ENCODE measurements at places on chromosomes 6 and 20. TPM values are rescaled to one million over a fixed set of nuclear protein-coding genes. Genes with fewer than 3 reads are reported as not detected.
A peak's percentile ranks its signal among the peaks of the same experiment; 100 is the strongest.

GRCh38 chr6:53151676-53152075 lies 3.0 kb upstream of the GCM1 start:
- no peaks in the 10 kb centered on the region for H3K36me3 ChIP-seq
- H3K27me3 ChIP-seq, result no peaks in the 10 kb centered on the region
- H3K4me1 ChIP-seq, result no peaks in the 10 kb centered on the region
- H3K4me3 ChIP-seq, result no peak overlapping the region

WASF1 gene
- total RNA-seq, result 22.0 TPM

- no peaks in the 10 kb centered on the region for H3K4me1 ChIP-seq
- no peaks in the 10 kb centered on the region for H3K36me3 ChIP-seq
- H3K4me3 ChIP-seq, result no peak overlapping the region
- H3K27me3 ChIP-seq, result no peaks in the 10 kb centered on the region
These were observed 64.6 kb downstream of the PTPRA start for GRCh38 chr20:2937902-2938301.

DNA sequence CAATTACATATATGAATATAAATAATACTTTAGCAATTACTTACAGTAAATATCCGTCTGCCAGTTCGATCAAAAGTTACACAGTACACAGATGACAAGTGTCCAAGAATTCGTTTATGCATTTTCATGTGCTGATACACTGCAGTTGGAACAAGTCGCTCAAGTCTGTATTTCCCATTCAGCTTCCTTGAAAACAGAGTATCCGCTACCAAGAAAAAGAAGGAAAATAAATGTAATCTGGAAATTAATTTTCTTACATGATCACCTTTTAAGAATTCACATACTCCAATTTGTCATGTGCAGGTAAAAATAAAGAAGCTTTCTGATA lies 35.3 kb downstream of the PHIP start:
- H3K36me3 ChIP-seq, result no peaks in the 10 kb centered on the region
- no peak for DNase-seq
- no peak overlapping the region for H3K4me3 ChIP-seq
- no peaks in the 10 kb centered on the region for H3K27me3 ChIP-seq
- H3K27ac ChIP-seq, result no peak overlapping the region

ALDH8A1 gene
- total RNA-seq, result 1.3 TPM

PROCR gene
- total RNA-seq, result 17.5 TPM

- DNase-seq, result no peak
- H3K4me3 ChIP-seq, result no peak overlapping the region
- H3K4me1 ChIP-seq, result no peaks in the 10 kb centered on the region
These were observed 41.2 kb downstream of the SLC35D3 start for GRCh38 chr6:136963259-136963658.

- H3K4me1 ChIP-seq, result no peaks in the 10 kb centered on the region
- H3K4me3 ChIP-seq, result no peak overlapping the region
- peak overlapping the region; percentile 16 for H3K27ac ChIP-seq
- H3K36me3 ChIP-seq, result no peaks in the 10 kb centered on the region
- DNase-seq, result no peak
- no peaks in the 10 kb centered on the region for H3K27me3 ChIP-seq
These were observed 61.1 kb upstream of the SLC22A16 start for GRCh38 chr6:110537208-110538123.

GRCh38 chr6:5135788-5136376 lies 50.7 kb downstream of the PPP1R3G start:
- H3K27me3 ChIP-seq, result no peaks in the 10 kb centered on the region
- H3K36me3 ChIP-seq, result no peaks in the 10 kb centered on the region
- H3K27ac ChIP-seq, result no peak overlapping the region
- no peak overlapping the region for H3K4me3 ChIP-seq
- no peak for DNase-seq

RTF2 gene
- total RNA-seq, result 89.7 TPM

OXT gene
- total RNA-seq, result not detected

GRCh38 chr6:125279961-125280360 lies 21.8 kb downstream of the HDDC2 start:
- no peaks in the 10 kb centered on the region for H3K36me3 ChIP-seq
- H3K4me1 ChIP-seq, result no peaks in the 10 kb centered on the region
- H3K4me3 ChIP-seq, result no peak overlapping the region
- no peak for DNase-seq
- no peaks in the 10 kb centered on the region for H3K27me3 ChIP-seq

GRCh38 chr6:45483501-45483900 lies 105.8 kb upstream of the SUPT3H start:
- H3K27me3 ChIP-seq, result no peaks in the 10 kb centered on the region
- H3K4me3 ChIP-seq, result no peak overlapping the region
- no peak for DNase-seq
- H3K27ac ChIP-seq, result no peak overlapping the region
- no peaks in the 10 kb centered on the region for H3K36me3 ChIP-seq
- H3K4me1 ChIP-seq, result no peaks in the 10 kb centered on the region

GRCh38 chr6:83183082-83183828 lies 9.8 kb downstream of the PGM3 start:
- H3K27ac ChIP-seq, result no peak overlapping the region
- no peak for DNase-seq
- no peaks in the 10 kb centered on the region for H3K27me3 ChIP-seq
- H3K36me3 ChIP-seq, result no peaks in the 10 kb centered on the region

TNNC2 gene
- 3.4 TPM for total RNA-seq

DNA sequence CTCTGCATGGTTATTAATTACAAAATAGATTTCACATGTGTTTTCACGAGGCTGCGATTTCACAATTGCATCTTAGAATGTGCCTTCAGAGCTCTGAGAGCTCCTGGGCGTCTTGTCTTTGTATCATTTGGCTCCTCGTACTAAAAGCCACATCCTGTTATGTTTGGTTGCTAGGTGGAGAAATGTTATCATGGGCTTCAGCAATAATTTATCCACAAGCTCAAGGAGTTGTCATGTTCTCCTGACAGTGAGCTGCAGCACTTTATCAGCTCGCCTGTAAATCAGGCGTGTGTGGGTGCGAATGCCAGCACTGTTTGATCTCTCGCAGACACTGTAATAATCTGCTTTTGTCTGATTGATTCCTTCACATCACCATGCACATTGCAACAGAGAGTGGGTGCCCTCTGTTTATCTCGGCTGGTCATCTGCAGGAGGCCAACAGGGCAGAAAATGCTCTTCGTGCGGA lies 218.6 kb upstream of the ZFP64 start:
- H3K36me3 ChIP-seq, result no peaks in the 10 kb centered on the region
- no peak for DNase-seq
- no peaks in the 10 kb centered on the region for H3K27me3 ChIP-seq
- H3K4me1 ChIP-seq, result no peaks in the 10 kb centered on the region
- H3K27ac ChIP-seq, result no peak overlapping the region

DNA sequence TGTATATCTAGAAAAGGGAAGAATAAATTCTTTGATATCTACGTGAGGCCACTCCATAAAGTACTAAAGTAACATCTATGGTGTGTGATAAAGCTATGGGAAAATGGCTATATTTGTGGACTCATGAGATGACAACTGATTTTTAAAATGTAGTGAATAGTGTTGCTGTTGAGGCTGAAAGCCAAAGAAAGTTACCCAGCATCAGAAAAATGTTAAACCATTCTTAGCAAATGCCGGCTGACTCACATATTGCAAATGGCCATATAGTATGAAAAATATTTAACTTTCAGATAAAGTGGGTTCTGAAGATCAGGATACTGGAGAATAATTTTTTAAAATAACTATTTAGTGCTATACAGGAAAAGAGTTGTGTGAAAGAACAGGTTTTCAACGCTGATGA lies 129.9 kb upstream of the GRIK2 start:
- no peak overlapping the region for H3K27ac ChIP-seq
- H3K27me3 ChIP-seq, result no peaks in the 10 kb centered on the region
- H3K4me1 ChIP-seq, result no peaks in the 10 kb centered on the region
- H3K36me3 ChIP-seq, result no peaks in the 10 kb centered on the region

- no peak overlapping the region for H3K4me3 ChIP-seq
- H3K4me1 ChIP-seq, result peaks cover 3% of the 10 kb centered on the region
- H3K36me3 ChIP-seq, result no peaks in the 10 kb centered on the region
- H3K27ac ChIP-seq, result no peak overlapping the region
These were observed 523.6 kb downstream of the KIF16B start for GRCh38 chr20:16049529-16050093.

SLC25A27 gene
- total RNA-seq, result 40.8 TPM

MOCS1 gene
- 17.2 TPM for total RNA-seq

DNA sequence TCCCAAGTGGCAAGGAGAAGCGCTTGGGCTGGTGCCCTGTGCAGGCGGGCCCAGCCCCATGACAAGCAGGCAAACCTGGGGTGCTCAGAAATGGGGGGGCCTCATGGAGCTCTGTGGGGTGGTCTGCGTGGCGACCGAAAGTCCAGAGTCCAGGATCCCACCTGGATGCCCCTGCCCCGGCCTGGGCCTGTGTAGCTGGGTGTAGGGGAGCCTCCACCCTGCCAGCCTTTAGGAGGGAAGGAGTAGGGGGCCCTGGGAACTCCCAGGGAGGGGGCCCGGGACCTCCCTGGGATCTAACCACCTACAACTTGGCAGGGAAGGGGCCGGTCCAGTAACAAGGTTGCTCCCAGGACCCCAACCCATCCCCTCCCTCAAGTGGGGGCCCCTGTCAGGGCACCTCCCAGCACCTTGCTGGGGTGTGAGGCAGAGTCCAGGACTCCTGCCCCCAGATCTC lies 4.5 kb upstream of the LAMA5 start:
- H3K27me3 ChIP-seq, result peaks cover 5% of the 10 kb centered on the region
- no peak overlapping the region for H3K4me3 ChIP-seq
- peaks cover 28% of the 10 kb centered on the region for H3K4me1 ChIP-seq
- no peak for DNase-seq

- H3K4me3 ChIP-seq, result no peak overlapping the region
- H3K27ac ChIP-seq, result no peak overlapping the region
- no peak for DNase-seq
- no peaks in the 10 kb centered on the region for H3K36me3 ChIP-seq
These were observed 33.0 kb upstream of the CDH4 start for GRCh38 chr20:61219021-61219431.

DNA sequence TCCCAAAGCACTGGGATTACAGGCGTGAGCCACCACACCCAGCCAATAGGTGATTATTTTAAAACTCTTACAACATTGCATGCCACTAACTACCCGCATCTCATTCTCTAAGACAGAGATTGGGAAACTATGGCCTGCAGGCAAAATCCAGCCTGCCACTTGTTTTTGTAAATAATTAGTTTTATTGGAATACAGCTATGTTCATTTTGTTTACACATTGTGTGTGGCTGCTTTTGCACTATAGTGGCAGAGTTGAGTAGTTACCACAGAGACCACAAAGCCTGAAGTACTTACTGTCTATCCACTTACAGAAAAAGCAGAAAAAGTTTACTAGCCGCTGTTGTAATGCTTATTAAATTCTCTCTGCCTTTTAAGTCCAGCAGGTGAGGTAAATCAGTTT lies 16.4 kb upstream of the PKIG start:
- H3K4me3 ChIP-seq, result no peak overlapping the region
- no peak for DNase-seq
- no peaks in the 10 kb centered on the region for H3K36me3 ChIP-seq
- no peaks in the 10 kb centered on the region for H3K27me3 ChIP-seq
- peaks cover 4% of the 10 kb centered on the region for H3K4me1 ChIP-seq
- H3K27ac ChIP-seq, result no peak overlapping the region

DNA sequence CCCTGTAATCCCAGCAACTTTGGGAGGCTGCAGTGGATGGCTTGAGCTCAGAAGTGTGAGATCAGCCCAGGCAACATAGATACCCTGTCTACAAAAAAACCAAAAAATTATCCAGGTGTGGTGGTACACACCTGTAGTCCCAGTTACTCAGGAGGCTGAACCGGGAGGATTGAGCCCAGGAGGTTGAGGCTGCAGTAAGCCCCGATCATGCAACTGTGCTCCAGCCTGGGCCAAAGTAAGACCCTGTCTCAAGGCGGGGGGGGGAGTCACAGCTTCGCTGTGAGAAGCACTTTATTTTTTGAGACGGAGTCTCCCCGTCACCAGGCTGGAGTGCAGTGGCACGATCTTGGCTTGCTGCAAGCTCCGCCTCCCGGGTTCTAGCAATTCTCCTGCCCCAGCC lies 54.2 kb downstream of the EZR start:
- H3K27me3 ChIP-seq, result no peaks in the 10 kb centered on the region
- no peaks in the 10 kb centered on the region for H3K36me3 ChIP-seq
- DNase-seq, result no peak
- H3K4me1 ChIP-seq, result no peaks in the 10 kb centered on the region
- H3K27ac ChIP-seq, result no peak overlapping the region

BPIFB1 gene
- total RNA-seq, result not detected

- DNase-seq, result no peak
- no peak overlapping the region for H3K4me3 ChIP-seq
- no peak overlapping the region for H3K27ac ChIP-seq
These were observed 348.1 kb downstream of the CDC5L start for GRCh38 chr6:44735630-44735963.

GRCh38 chr6:97669191-97670031 lies 386.4 kb upstream of the MMS22L start:
- DNase-seq, result no peak
- H3K36me3 ChIP-seq, result no peaks in the 10 kb centered on the region
- H3K4me3 ChIP-seq, result no peak overlapping the region
- H3K4me1 ChIP-seq, result no peaks in the 10 kb centered on the region
- H3K27ac ChIP-seq, result no peak overlapping the region

DNA sequence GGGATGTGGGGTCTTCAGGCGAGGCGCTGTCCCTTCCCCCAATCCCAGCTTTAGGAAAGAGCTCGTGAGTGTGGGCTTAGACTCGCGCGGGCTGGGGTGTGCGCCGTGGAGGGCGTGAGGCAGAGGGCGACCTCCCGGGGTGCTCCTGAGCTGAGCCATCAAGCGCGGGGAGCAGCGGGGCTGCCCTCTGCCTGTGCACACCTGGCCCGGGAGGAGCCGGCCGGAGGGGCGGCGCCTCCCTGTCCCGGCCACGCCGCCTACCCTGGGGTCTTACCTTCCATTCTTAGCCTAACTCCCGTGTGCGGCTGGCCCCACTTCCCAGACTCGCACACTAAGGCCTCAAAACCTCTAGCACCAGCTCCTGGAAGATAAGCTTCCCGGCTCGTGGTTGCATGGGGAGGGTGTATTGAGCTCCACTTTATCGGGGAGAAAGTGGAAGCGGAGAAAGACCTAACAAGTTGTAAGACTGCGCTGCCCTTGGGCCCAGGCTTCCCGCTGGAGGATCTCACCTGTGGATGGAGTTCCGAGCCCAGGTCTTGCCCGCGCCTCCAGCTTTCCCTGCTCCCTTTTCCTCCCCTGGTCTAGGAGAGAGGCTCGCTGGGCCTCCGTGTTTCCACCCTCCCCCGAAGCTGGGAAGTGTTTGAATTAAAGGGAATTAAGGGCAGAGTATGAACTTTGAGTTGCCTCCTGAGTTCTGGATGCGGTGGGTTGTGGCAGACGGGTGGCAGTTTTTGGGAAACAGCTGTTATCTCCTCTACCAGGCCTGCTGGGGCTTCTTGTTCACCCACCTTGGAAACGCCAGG lies 1.2 kb downstream of the DNMT3B start:
- peak overlapping the region; percentile 68 for H3K4me3 ChIP-seq
- H3K27me3 ChIP-seq, result no peaks in the 10 kb centered on the region
- no peaks in the 10 kb centered on the region for H3K36me3 ChIP-seq
- DNase-seq, result no peak
- H3K27ac ChIP-seq, result no peak overlapping the region
- peaks cover 5% of the 10 kb centered on the region for H3K4me1 ChIP-seq

- H3K4me3 ChIP-seq, result no peak overlapping the region
- no peak overlapping the region for H3K27ac ChIP-seq
- H3K36me3 ChIP-seq, result no peaks in the 10 kb centered on the region
- DNase-seq, result no peak
- H3K27me3 ChIP-seq, result no peaks in the 10 kb centered on the region
These were observed 111.0 kb downstream of the RCAN2 start for GRCh38 chr6:46380152-46380807.

- H3K27me3 ChIP-seq, result no peaks in the 10 kb centered on the region
- no peaks in the 10 kb centered on the region for H3K4me1 ChIP-seq
- no peak overlapping the region for H3K27ac ChIP-seq
These were observed 116.8 kb downstream of the OTOR start for GRCh38 chr20:16864963-16865362.

RAB44 gene
- total RNA-seq, result 0.15 TPM

Measured in ovary (tissue), 10 donors.